Esophagus squamous epithelium (tissue), 5 donors: ENCODE measurements at places on chromosomes 1 and 21.

- no peak for DNase-seq
These were observed 111.5 kb downstream of the ZFYVE9 start for GRCh38 chr1:52253421-52253820.

DNA sequence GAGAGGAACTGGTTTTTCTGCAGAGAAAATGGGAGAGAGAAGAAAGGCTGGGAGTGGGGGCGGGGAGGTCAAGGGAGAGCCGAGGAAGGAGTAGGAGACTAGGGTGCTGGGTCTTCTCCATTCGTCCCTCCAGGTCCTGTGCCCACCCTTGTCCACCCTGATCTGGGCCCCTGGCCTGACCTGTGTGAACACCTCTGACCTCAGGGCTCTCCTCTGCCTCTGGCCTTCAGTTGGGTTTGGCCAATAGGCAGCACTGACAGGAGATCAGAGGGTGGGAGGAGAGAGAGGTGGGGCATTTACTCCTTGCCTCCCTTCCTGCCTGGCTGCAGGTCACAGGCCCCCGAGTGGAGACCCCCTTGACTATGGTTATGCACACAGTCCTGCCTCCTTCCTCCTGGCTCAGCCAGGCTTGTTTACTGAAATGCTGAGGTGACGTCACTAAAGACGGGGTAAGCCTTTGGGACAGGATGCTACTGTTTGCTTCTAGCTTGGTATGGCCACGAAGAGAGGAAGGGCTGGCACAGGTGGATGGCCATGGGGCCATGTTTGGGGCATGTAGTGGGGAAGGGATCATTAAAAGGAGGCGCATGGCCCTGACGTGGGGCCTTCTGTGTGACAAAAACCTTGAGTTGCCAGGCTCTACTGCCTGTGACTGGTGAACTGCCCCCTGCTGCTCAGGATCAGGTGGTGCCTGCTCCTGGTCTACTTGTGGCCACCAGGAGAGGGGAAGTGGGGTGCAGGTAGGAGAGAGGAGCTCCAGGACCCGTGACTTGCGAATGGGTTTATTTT is 248.7 kb upstream of the CSF3R start:
- DNase-seq = no peak

- DNase-seq = no peak
These were observed 162.2 kb upstream of the LHX8 start for GRCh38 chr1:74971982-74972381.

GRCh38 chr1:18922319-18922726 is 20.0 kb upstream of the ALDH4A1 start:
- DNase-seq = no peak

DNA sequence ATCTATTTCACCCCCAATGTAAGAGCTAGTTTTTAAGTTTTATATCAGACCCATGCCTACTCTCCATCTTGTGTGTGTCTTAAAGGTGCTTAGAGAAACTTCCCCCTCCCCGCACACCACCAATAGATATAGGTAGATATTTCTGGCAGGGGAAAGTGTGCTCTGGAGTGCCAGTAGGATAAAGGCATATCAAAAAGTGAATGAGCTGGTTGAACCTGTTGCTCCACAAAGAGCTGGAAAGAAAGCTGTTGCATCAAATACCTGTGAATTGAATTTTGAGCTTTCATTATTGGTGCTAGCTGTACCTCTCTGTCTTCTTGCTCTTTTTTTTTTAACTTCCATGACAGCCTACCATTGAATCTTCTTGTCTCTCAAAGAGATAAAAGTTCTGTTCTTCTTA is 32.8 kb downstream of the ARID1A start:
- DNase-seq = no peak

- no peak for DNase-seq
These were observed 26.7 kb downstream of the SNX7 start for GRCh38 chr1:98688110-98688739.

GRCh38 chr21:25569084-25569483 is 38.2 kb downstream of the MRPL39 start:
- DNase-seq = no peak

GRCh38 chr1:36934061-36934460 is 100.3 kb downstream of the GRIK3 start:
- no peak for DNase-seq

DNA sequence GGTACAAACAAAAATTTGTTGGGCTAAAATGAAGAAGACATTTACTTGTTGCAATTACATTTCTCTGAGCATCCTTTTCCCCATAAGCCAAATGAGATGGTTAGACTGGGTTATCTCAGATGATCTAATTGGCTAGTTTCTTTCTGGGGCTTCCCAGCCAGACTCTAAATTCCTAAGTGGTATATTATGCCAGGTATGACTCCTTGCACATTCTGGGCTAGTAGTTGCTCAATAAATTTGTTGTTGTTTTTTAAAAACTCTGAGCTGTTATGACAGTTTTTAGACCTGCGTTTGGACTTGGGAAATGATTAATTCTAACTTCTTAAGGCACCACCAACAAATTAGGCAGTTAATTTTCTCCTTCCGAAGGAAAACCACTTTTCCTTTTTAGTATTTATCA is 66.1 kb downstream of the UCK2 start:
- no peak for DNase-seq

GRCh38 chr21:17391811-17392340 is 121.0 kb upstream of the CXADR start:
- DNase-seq = no peak
